ENCODE measurements at places on chromosomes 7 and 10.

- no peak for DNase-seq
Measured at GRCh38 chr7:19705663-19706062, 3.2 kb downstream of the POLR1F start.

GRCh38 chr10:61052469-61053205 is 108.7 kb upstream of the RHOBTB1 start:
- DNase-seq: no peak

- no peak for DNase-seq
Measured at GRCh38 chr7:12898620-12899019, 211.2 kb downstream of the ARL4A start.

DNA sequence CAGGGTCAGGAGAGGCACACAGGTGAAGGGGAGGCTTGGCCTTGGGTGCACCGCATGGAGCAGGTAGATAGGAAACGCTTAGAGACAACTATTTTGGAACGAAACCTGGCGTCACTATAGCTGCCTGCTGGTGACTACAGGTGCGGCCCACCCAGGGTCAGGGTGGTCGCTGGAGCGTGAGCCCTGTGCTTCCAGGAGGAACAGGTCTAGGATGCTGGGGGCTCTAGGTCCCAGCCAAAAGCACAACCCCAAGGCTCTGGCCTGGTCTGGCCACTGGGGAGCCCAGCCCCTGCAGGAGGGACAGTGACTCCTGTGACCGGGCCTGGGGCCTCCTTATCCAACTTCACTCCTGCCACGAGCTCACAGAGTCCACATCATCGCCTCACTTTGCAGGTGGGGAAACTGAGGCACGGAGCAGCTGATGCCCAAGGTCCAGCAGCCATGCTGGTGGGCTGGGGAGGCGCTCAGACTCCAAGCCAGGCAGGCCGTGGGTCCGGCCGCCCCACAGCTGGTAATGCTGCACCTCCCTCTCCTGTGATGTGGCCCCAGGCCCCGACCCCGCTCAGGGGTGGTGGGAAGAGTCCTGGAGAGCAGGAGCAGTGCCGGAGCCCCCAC is 9.0 kb downstream of the LFNG start:
- no peak for DNase-seq

DNA sequence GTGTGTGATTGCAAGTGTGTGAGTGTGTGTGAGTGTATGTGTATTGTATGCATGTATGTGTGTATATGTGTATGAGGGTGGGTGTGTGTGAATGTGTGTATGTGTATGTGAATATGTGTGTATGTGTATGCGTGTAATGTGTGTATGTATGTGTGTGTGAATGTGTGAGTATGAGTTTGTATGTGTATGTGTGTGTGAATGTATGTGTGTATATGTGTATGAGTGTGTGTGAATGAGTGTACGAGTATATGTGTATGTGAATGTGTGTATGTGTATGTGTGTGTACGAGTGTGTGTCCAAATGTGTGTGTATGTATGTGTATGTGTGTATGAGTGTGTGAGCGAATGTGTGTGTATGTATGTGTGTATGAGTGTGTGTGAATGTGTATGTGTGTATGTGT is 8.2 kb upstream of the GALNTL5 start:
- no peak for DNase-seq

DNA sequence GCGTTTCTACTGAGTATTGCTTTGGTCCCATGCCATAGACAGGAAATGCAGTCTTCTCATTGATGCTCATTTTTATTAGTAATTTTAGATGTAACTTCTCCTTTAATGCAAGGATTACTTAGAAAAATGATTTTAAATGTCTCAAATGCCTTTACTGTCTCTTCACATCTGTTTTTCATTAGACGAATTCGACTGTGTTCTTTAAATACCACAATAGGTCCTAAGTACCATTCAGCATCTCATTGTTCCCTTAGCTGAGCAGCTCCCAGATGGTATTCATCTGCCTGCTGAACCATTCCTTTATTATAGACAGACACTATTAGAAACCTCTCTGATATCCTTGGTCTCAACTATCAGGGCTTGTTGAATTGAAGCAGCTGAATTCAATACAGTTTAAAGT is 113.6 kb downstream of the LSMEM1 start:
- no peak for DNase-seq

DNA sequence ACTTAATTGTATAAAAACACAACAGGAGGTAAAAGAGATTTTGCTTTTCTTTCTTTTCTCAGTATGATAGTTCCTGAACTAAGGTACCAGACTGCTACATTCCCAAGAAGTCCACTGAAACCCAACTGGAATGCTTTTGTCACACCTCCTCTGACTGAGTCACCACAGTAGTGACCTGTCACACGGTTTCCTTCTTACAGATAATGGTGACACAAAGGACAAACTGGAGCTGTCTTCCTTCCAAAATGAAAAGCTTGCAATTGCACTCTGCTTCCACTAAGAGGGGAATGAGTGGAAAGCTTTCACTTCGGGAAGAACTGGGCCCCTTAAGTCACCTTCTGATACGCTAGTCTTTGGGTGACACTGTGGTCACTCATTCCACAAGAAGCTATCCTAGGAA is 122.2 kb downstream of the KMT2E start:
- DNase-seq: no peak

GRCh38 chr10:14659626-14660196 is 115.0 kb downstream of the FAM107B start:
- no peak for DNase-seq

DNA sequence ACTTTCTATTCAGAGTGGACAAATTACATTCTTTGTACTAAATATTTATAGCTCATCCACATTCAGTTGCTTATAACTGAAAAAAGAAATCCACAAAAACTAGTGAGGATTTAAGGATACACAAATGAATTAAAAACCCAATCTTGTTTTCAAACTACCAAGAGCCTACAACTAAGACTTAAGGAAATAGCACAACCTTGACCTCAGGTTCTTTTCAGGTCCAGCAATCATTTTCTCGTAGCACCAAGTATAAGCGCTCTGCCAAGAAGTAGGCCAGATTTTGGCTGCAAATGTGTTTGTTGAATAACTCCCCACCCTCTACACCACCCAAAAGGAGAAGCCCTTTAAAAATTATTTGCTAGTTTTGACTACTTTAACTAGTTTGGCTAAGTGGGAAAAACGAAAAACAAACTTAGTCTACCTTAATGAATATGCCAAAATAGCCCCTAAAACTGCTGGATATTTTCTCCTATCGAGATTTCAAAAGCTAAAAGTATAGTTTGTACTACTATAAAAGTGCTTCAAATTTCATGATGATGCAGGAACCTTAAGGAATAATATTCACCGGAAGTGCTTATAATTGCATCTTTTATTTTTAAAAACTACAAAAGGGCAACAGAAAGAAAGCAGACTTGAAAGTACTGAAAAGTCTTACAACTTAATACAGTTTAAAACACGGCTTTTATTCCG is 2.7 kb upstream of the KMT2E start:
- DNase-seq: no peak

DNA sequence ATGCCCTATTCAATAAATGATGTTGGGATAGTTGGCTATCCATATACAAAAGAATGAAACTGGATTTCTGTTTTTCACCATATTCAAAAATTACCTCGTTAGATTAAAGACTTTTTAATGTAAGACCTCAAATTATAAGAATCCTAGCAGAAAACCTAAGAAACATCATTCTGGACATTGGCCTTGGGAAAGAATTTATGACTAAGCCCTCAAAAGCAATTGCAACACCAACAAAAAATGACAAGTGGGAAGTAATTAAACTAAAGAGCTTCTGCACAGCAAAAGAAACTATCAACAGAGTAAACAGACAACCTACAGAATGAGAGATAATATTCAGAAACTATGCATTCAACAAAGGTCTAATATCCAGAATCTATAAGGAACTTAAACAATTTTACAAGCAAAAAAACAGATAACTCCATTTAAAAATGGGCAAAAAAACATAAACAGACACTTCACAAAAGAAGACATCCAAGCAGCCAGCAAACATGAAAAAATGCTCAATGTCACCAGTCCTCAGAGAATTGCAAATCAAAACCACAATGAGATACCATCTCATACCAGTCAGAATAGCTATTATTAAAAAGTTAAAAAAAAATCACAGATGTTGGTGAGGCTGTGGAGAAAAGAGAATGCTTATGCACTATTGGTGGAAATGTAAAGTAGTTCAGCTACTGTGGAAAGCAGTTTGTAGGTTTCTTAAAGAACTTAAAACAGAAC is 309.8 kb downstream of the AHR start:
- no peak for DNase-seq

DNA sequence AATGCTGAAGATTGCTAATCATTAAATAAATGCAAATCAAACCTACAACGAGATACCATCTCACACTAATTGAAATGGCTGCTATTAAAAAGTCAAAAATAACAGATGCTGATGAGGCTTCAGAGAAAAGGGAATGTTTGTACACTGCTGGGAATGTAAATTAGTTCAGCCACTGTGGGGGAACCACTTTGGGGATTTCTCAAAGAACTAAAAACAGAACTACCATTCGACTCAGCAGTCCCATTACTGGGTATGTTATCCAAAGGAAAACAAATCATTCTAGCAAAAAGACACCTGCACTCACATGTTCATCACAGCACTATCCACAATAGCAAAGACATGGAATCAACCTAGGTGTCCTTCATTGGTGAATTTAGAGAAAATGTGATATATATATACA is 379.0 kb upstream of the CNTNAP2 start:
- DNase-seq: no peak

- DNase-seq: no peak
Measured at GRCh38 chr10:17643339-17643754, 604 bp upstream of the STAM start.

DNA sequence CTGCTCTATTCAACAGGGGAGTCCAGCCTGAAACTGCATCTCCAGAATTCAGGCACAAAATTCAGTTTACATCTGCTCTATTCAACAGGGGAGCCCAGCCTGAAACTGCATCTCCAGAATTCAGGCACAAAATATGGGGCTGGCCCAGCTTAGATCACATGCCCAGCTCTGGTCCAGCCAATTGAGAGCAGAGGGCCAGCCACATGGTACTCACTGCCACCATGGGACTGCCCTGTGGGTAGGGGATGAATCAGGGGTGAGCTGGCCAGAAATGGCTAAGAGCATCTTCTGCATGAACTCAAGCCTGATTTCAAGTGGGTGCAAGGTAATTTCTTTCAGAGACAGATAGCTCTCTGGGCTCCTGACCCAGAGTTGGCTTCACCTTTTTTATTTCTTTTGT is 156.6 kb upstream of the LYZL2 start:
- no peak for DNase-seq

DNA sequence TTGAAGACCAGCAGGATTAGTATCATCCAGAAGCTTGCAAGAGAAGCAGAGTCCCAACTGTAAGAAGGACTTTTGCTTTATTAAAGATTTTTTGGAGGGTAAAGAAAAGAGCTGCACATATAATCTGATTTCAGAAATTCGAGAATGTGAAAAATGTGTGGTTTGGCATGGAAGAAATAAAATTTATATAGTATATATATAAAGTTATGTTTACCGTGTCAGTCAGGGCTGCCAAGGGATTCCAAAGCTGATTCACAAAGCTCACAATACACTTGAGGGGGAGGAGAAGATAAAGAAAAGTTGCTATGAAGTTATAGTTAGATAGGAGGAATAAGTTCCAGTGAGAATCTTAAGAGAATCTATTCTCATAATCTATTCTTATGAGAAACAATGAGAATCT is 231.8 kb upstream of the CACNA2D1 start:
- DNase-seq: no peak

- DNase-seq: no peak
Measured at GRCh38 chr7:139675127-139676125, 102.4 kb downstream of the HIPK2 start.

- no peak for DNase-seq
Measured at GRCh38 chr10:22339761-22340328, 5.5 kb upstream of the SPAG6 start.

All from esophagus squamous epithelium (tissue), 5 donors.